Neural crest cell (in vitro differentiated cells): ENCODE measurements at places on chromosomes 13 and 19. TPM values are rescaled to one million over a fixed set of nuclear protein-coding genes. Genes with fewer than 3 reads are reported as not detected.
A peak's percentile ranks its signal among the peaks of the same experiment; 100 is the strongest.

DNA sequence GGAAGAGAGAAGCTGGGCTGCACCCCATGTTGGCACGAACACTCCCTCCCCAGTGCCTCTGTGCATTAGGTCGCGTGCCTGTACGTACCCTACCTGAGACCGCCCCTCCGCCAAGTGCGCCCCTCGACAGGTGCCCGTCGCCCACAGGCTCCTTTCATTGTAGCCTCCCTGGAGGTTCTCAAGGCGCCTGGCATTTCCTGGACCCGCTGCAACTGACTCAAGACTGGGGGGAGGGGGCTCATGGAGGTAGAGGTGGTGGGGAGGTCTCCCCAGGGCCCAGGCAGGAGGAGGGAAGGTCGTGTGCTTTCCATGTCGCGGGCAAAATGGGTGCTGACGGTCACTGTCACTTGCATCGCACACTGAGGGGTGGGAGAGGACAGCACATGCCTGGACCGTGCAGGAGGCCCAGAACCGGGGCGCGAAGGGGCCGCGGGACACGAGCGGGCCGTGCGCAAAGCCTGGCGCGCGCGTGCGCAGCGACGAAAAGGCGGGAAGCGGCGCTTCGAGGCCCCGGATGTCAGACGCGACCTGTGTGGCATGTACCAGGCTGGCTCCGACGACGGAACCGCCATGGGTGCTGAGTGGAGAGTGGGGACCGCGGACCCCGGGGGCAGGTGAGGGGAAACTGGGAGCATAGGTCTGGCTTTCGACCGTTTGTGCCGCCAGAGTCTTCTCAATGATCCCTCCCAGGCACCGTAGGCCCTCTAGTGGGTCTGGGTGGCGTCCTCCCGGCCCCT is 16.5 kb downstream of the NFIX start:
- no peak overlapping the region for H3K27ac ChIP-seq
- no peaks in the 10 kb centered on the region for H3K36me3 ChIP-seq
- no peak for DNase-seq
- no peak overlapping the region for H3K4me3 ChIP-seq

ZNF43 gene
- total RNA-seq: 80.3 and 85.9 TPM in 2 replicates

DNA sequence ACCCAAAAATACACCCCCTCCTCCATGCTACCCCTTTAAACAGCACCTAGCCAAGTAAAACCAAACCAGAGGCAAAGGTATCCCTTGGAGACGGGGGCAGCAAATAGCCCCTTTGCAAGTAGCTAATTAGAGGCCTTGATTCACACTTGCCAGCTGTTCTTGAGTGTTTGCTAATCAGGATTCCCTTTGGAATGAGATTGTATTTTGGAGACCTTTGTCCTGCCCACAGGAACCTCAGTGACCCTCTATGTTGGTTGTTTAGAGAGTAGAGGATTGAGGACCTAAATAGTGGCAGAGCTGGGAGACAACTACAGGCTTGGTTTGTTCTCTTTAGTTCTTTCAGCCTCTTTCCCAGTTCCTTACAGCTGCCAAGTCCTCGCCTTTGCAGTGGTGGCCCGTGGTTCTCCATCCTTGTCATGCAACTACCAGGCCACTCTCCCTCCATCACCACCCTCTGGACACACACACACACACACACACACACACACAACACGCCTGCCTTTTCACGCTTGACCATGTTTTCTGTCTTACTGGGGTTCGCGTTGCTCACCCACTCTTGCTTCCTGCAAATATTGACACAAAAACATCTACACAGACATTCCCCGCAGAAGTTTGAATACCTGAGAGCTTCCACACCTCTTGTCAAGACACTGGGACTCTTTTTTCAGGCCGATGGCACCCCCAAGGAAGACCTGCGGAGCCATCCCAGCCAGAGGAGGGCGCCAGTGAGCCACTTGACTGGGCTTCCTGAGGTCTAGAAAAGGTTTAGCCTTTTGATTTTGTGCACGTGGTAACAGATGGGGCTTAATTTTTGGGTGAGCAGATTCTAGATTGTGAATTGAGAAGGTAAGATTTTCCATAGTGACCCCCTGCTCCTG is 80.0 kb upstream of the GPR183 start:
- H3K4me1 ChIP-seq: no peaks in the 10 kb centered on the region
- H3K27me3 ChIP-seq: no peaks in the 10 kb centered on the region
- peak; percentile 39 for DNase-seq
- H3K4me3 ChIP-seq: no peak overlapping the region

GJB6 gene
- total RNA-seq: not detected in 2 replicates

DNA sequence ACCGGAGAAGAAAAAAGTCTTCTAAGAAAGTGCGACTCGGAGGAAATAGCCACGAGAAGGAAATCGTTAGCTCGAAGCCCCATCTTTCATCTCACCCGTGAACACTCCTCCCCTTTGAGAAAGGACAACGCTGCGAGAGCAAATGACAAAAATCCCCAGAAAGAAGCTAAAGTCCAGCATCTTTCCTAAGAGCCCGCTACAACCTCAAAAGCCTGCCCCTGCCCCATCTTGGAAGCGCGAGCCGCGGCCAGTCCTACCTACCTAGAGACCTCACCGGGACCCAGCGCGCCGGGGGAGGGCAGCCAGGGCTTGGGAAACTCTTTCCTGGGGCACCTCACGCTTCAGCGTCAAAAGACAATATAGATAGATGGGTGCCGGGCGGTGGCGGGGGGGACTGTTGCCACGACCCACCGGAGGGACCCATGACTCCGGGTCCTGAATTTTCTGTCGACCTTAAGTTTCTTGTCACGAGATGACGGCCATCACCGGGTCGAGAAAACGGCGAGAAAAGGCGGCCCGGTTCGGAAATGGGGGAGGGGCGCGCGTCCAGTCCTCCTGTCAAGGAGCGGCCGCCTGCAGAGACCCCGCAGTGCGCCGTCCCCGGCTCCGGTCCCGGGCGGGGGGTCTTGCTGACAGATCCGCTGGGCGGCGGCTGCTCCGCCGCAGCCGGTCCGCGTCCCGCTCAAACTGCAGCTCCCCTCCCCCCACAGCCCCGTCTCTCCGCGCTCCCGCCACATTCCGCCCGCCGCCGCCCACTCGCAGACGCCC is 65.9 kb downstream of the KCNRG start:
- H3K4me1 ChIP-seq: peaks cover 56% of the 10 kb centered on the region
- H3K36me3 ChIP-seq: peaks cover 3% of the 10 kb centered on the region
- H3K27ac ChIP-seq: peak overlapping the region; percentile 99
- H3K4me3 ChIP-seq: peak overlapping the region; percentile 100

DNA sequence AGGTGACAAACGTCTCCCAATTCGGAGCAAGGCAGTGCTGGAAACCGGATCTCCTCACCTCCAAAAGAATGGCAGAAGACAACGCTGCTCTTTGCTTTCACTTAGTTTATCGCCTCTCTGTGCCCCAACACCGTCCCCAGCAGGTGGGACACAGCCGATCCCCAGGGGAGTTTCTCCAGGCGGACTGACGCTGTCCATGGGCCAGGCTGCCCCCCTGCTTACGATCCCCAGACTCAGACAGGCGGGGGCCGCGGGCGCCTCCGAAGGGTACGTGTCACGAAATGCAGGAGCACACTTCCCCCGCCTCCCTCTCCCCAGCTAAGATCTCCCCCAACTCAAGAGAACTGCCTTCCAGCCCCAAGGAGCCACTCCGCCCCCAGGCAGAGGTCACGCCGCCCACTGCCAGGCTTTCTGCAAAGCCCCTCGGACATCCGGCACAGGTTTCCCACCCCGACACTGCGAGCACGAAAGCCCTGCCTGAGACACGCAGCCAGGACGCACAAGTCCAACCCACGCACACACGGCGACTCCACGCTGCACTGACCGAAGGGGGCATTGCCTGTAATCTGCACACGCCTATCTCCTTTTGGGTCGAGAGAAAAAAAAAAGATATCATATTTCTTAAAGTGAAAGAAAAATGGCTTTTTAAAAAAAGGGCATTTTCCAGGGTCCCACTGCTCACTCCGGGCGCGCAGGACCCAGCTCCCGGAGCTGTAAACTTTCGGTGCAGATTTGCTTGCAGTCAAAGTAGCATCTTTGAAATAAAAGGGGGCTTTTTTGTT is 2.0 kb downstream of the SPRY2 start:
- no peak overlapping the region for H3K27ac ChIP-seq
- H3K4me1 ChIP-seq: peaks cover 50% of the 10 kb centered on the region
- peaks cover 14% of the 10 kb centered on the region for H3K27me3 ChIP-seq
- peaks cover 32% of the 10 kb centered on the region for H3K36me3 ChIP-seq
- no peak overlapping the region for H3K4me3 ChIP-seq

DNA sequence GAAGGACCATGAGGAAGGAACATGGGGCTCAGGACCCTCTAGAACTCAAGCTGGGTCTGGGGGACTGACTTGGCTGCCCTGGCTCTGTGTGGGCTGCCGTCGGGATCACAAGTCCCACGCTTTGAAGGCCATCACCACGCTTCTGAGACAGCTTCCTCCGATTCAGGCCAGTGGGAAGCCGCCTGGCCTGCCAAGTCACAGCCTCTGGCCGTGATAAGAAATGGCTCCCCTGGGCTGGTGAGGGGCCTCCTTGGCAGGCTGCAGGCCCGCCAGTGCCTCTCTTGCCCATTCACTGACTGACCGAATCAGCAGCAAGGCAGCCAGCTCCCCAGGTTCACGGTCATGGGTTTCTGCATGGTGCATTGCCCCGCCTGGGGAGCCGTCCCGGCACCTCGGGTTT is 48.8 kb downstream of the COMP start:
- H3K4me1 ChIP-seq: peaks cover 13% of the 10 kb centered on the region
- no peaks in the 10 kb centered on the region for H3K36me3 ChIP-seq
- no peaks in the 10 kb centered on the region for H3K27me3 ChIP-seq
- no peak overlapping the region for H3K4me3 ChIP-seq
- no peak for DNase-seq
- H3K27ac ChIP-seq: no peak overlapping the region

- peak overlapping the region; percentile 21 for H3K4me3 ChIP-seq
- no peak for DNase-seq
- no peaks in the 10 kb centered on the region for H3K27me3 ChIP-seq
- H3K4me1 ChIP-seq: peaks cover 7% of the 10 kb centered on the region
- peaks cover 33% of the 10 kb centered on the region for H3K36me3 ChIP-seq
These were observed 41.2 kb upstream of the ZNF527 start for GRCh38 chr19:37329686-37330085.

- H3K27me3 ChIP-seq: no peaks in the 10 kb centered on the region
- H3K4me1 ChIP-seq: no peaks in the 10 kb centered on the region
- no peaks in the 10 kb centered on the region for H3K36me3 ChIP-seq
- H3K4me3 ChIP-seq: no peak overlapping the region
- DNase-seq: no peak
- no peak overlapping the region for H3K27ac ChIP-seq
These were observed 10.8 kb downstream of the GPR183 start for GRCh38 chr13:99296398-99296797.

KCNN1 gene
- total RNA-seq: 6.2 and 6.5 TPM in 2 replicates

DNA sequence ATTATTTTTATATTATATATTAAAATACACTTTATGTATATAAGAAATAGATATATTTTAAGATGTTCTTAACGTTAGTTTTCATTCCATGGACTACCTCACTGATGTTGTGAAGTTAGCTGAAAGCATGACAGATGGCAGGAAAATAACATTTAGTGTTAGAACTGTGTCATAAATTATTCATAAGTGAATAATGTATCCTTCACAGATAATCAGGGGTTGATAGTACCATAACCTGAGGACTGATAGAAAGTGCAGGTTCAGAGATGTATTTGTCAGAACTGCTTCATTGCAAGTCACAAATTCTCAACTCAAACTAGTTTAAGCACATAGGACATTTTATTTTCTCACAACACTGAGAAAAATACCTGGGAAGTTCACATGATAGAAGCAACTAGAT is 14.6 kb upstream of the DIAPH3 start:
- no peak for DNase-seq
- peaks cover 3% of the 10 kb centered on the region for H3K27me3 ChIP-seq
- no peaks in the 10 kb centered on the region for H3K4me1 ChIP-seq
- H3K4me3 ChIP-seq: no peak overlapping the region

DNA sequence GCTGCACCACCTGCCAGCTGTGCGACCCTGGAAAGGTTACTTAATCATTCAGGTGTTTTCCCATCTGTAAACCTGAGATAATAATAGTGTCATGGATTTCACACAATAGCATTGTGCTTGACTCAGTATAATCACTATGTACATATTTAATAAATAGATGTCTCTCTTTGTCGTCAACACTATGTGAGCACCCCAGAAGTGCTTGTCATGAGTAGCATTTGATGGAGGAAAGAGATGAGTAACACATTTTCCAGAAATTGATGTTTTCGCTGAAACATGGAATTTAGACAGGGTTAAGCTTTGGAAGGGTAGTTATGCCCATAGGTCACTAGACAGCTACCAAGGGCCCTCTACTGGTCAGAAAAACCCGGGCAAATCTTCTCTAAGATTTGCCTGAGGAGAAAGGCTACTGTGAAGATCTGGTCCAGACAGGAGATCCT is 9.5 kb upstream of the MBNL2 start:
- DNase-seq: no peak
- peaks cover 37% of the 10 kb centered on the region for H3K4me1 ChIP-seq
- no peak overlapping the region for H3K27ac ChIP-seq
- H3K36me3 ChIP-seq: peaks cover 2% of the 10 kb centered on the region
- no peaks in the 10 kb centered on the region for H3K27me3 ChIP-seq

DNA sequence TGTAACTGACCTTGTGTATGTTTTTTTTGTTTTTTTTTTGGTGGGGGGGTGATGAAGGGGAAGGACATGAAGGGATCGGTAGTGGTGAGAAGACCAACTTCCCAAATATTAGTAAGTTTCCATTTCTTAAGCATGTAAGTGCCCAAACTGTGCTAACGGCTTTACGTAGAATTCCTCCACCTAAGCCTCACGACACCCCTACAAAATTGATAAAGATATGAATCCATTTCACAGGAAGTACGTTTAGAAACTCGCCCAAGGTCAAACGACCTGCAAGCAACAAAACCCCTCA is 649 bp downstream of the UQCRFS1 start:
- peak overlapping the region; percentile 88 for H3K4me3 ChIP-seq
- peak overlapping the region; percentile 93 for H3K27ac ChIP-seq
- peaks cover 13% of the 10 kb centered on the region for H3K36me3 ChIP-seq
- DNase-seq: no peak
- H3K27me3 ChIP-seq: peaks cover 20% of the 10 kb centered on the region

- H3K4me3 ChIP-seq: peak overlapping the region; percentile 94
- H3K36me3 ChIP-seq: peaks cover 12% of the 10 kb centered on the region
- peak overlapping the region; percentile 93 for H3K27ac ChIP-seq
- H3K27me3 ChIP-seq: no peaks in the 10 kb centered on the region
These were observed 485 bp upstream of the ZNF845 start for GRCh38 chr19:53333066-53333462.

SLC10A2 gene
- 0.07 and 0.09 TPM in 2 replicates for total RNA-seq

PHF11 gene
- total RNA-seq: 12.0 and 14.9 TPM in 2 replicates

GRCh38 chr13:109913936-109914510 is 127.6 kb upstream of the IRS2 start:
- DNase-seq: no peak
- no peaks in the 10 kb centered on the region for H3K4me1 ChIP-seq
- H3K27me3 ChIP-seq: no peaks in the 10 kb centered on the region
- H3K4me3 ChIP-seq: no peak overlapping the region
- no peaks in the 10 kb centered on the region for H3K36me3 ChIP-seq
- H3K27ac ChIP-seq: no peak overlapping the region

NOTCH3 gene
- 125 and 127 TPM in 2 replicates for total RNA-seq

- peaks cover 5% of the 10 kb centered on the region for H3K36me3 ChIP-seq
- no peak for DNase-seq
- H3K4me3 ChIP-seq: no peak overlapping the region
- H3K4me1 ChIP-seq: no peaks in the 10 kb centered on the region
- H3K27ac ChIP-seq: no peak overlapping the region
These were observed 64.9 kb downstream of the TNFSF11 start for GRCh38 chr13:42638886-42639285.
